ENCODE measurements at places on chromosomes 7 and 10.

GRCh38 chr10:106997721-106998120 lies 166.8 kb downstream of the SORCS1 start:
- peak; percentile 93 for DNase-seq

DNA sequence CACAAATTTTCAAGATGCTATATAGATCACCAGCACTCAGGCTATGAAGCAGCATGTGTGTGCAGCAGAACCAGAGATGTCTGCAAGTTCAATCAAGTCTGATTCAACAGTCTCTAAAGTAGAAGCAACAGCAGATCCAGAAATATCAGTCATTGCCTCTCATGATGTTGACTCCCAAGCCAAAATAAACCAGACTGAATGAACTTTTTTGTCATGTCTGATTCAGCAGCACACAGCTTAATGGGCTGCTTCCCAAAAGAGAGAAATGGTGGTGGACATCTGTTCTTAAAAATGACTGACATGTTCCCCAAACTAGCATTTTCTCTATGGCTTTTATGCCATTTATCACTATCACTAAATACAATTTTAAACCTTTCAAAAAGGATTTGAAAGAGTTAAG lies 53.8 kb downstream of the TMEM26 start:
- DNase-seq = no peak

GRCh38 chr10:71622154-71622526 lies 97.4 kb downstream of the C10orf105 start:
- no peak for DNase-seq

DNA sequence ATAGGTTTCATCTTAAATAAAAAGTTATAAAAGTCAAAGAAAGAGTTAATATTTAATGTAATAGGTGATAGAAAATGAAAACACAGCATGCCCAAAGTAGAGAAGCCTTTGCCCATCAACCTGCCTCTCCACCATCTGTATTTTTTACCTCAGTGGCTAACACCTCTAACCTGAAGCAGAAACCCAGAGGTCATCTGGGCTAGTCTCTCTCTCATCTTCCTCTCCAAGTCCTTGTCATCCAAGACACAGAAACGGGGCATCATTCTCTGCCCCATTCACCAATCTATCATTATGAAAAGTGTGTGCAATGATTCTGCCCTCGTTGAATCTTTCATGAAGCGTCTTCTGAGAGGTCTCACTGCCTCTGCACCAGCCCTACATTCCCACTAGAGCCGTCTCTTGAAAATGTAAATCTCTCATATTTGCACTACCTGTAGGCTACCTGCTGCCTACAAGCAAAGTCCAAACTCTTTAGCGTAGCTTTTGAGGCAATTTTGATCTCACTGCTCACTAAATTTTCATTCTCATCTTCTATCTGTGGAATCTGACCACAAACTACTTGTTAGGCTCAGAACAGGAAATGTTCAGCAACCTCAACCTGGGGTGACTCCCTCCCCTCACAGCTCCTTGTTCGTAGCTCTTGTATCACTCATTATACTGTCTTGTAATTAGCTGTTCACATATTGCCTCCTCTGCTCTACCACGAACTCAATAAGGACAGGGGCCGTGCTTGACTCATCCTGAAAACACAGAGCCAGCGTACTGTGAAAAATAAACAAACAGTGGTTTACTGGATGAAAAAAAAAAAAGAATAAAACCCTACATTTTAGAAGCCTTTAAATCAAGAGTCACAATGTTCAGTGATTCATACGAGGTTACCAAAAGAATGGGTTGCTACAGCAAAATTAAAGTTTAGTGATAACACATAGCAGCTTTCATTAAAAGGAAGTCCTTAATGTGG lies 83.1 kb downstream of the CTNNA3 start:
- DNase-seq = peak; percentile 41

- DNase-seq = no peak
Observed at GRCh38 chr10:88253622-88254021, 329.5 kb downstream of the RNLS start.

GRCh38 chr7:8185926-8186683 lies 75.9 kb downstream of the ICA1 start:
- DNase-seq = peak; percentile 52

DNA sequence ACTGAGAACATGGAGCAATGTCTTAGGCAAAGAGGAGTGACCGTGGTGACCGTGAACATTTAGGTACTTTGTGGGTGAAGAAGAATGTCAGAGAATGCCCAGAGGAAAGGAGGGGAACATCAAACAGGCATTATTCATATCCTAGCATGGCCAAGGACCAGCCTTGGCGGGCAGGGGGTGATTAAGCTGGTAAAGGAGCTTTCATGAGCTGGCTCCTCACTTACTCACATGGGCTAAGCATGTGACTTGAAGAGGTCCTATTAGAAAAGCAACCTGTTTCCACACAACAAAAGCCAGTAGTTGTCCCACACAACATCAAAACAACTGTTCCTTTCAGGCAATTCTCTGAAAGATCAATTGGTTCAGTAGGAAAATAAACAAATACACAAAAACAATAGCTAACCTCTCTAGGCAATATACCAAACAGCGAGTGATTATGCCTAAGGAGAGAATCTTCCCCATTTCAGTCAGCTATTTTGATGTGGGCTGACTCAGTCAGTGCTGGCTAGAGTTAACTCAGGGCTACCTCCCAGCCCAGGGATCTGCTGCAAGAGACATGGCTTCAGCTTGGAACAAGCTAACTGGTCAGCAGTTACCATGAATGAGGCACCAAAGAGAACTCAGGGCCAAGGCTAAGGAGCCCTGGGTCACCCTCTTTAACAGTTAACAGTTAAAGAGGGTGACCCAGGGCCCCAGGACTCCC lies 283.5 kb downstream of the ARHGAP12 start:
- no peak for DNase-seq

DNA sequence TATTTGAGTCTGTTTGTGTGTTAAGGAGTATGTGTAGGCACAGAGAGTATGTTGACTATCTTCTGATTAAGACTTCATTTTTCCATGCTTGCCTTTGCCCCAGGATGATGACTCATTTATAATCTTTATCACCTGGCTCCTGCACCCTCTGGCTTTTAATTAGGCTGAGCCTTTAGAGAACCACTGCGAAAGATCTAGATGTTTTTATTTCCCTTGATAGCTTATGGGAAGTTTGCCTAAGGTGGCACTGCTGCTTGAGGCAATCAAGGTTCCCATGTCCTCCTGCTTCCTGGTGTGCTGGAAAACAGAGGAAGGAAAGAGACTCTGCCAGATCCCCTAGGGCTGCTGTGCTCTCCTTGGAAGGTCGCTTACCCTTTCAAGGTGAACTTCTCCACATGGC lies 114.6 kb downstream of the ARL4A start:
- DNase-seq = no peak

GRCh38 chr7:150307904-150308303 lies 15.3 kb upstream of the LRRC61 start:
- DNase-seq = no peak

GRCh38 chr7:87337331-87337730 lies 8.1 kb upstream of the CROT start:
- DNase-seq = no peak

DNA sequence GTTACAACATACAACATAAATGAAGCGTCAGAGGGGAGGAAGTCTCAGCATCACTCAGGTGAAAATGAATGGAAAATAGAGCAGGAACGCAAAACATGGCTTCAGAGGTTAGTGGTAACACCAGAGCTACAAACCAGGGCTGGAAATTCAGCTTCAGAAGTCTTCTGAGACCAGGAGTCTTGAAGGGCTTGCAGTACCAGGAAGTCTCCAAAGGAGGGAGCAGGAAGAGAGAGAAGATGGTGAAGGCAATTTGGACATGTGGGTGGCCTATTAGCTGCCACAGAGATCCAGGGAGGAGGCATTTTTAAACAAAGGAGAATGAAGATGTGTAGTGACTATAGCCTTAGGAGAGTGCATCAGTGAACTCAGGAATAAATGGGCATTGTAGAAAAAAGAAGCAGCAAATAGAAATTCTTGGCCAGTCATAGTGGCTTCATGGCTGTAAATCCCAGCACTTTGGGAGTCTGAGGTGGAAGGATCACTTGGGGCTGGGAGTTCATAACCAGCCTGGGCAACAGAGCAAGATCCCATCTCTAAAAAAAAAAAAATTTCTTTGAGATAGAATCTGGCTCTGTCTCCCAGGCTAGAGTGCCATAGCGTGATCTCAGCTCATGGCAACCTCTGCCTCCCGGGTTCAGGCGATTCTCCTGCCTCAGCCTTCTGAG lies 9.3 kb upstream of the TET1 start:
- peak; percentile 91 for DNase-seq

GRCh38 chr7:104272767-104273384 lies 55.5 kb upstream of the LHFPL3 start:
- peak; percentile 91 for DNase-seq

DNA sequence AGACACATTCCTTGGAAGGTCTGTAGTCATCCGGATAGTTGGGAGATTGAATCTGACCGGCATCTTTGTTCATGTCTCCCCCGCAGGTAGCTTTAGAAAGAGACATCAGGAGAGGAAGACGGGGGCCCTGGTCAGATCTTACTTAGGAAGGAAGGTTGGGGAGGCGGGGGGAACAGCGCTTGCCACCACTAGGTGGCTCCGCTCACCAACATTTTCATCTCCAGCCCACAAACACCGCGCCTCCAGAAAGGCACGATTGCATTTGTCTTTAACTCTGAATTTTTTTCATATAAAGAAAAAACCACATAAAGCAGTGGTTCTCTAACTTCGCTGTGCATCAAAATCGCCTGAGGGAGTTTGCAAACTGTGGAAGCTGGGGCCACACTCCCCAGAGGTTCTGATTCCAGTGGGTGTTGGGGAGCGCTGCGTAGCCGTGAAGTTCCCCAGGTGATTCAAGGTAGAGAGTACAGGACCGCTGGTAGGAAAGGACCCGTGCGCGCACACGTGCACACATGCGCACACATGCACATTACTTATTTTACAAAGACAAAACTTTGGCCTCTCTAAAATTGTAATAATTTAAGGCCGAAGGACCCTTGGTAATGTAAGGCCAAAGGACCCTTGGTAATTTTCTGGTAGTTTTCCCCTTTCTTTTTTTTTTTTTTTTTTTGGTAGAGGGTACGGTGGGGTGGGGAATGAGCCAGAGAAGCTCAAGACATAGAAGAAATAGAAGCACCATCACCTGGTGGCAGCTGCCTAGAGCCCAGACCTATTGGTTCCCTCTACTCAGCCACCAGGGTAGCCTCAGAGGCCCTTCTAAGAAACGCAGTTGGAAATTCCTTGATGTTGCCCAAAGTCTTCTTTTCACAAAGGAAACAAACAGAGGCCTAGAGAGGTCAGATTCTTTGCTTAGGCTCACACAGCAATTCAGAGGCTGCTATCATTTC lies 37.4 kb upstream of the OPALIN start:
- peak; percentile 84 for DNase-seq

GRCh38 chr10:14389981-14390590 lies 59.4 kb upstream of the FRMD4A start:
- no peak for DNase-seq

- DNase-seq = no peak
Observed at GRCh38 chr10:73084209-73084608, 12.5 kb downstream of the P4HA1 start.

GRCh38 chr10:47034441-47035051 lies 123.3 kb downstream of the PTPN20 start:
- no peak for DNase-seq

GRCh38 chr7:2613931-2614600 lies 17.7 kb upstream of the TTYH3 start:
- no peak for DNase-seq

- DNase-seq = no peak
Observed at GRCh38 chr7:90119178-90119971, 34.9 kb upstream of the STEAP1 start.

DNA sequence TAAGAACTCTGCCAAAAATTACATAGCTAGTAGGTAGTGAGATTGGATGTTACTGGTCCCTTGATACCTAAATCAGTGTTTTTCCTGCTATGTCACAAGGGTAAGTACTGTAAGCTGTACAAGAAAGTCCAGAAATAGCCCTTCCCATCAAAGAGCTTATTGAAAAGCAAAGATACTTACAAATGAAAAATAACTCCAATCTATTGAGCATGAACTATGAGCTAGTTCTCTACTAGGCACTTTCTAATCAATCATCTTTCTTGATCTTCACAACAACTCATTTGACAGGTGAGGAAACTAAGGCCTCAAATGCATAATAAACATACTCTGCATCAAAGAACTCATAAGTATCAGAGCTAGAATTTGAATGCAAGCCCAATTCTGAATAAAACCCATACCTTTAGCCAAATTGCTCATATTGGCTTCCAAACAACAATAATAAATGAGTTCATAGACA lies 249.8 kb upstream of the TCF7L2 start:
- DNase-seq = no peak
